ENCODE measurements at places on chromosomes 7 and 10.

DNA sequence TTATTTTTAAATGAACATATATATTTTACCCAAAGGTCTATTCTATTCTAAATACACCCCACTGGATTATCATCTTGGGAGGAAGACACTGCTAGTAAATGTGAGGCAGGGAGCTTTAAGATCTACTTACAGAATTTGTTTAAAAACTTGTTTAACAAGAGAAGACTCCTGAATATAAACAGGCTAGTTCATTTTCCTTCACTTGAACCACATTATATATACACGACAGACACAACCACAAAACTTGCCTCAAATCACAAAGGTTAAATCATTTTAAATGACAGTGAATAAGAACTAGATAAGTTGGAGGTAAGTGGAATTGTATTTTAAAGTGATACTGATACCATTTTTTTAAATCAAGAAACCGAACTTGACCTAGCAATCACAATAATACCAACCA lies 109.2 kb downstream of the ATE1 start:
- DNase-seq: no peak

- no peak for DNase-seq
These were observed 300.5 kb upstream of the ZMIZ1 start for GRCh38 chr10:78768041-78768835.

DNA sequence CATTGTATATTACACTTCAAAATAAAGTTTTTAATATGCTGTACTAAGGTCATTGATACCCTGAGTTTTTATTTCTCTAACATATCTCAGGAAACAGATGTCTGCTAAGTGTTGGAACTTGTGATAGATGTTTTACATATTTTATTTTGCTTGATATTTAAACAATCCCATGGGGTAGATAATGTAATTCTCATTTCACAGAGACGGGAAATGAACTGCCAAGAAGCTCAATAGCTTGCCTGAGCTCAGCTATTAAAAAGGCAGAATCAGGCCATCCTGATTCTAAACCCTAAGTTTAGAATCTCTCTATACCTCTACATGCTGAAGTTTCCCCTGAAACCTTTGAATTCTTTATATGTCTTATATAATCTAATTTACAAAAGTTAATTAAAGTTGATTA lies 126.3 kb downstream of the LRRC18 start:
- no peak for DNase-seq

- DNase-seq: peak; percentile 70
These were observed 120.1 kb downstream of the ELAPOR2 start for GRCh38 chr7:86939197-86939814.

Measured in RKO (cell line).